ENCODE measurements at places on chromosomes 4 and X.

- DNase-seq = no peak
Measured at GRCh38 chr4:169063441-169063840, 53.4 kb upstream of the CBR4 start.

- no peak for DNase-seq
Measured at GRCh38 chr4:10223782-10224181, 107.2 kb upstream of the WDR1 start.

GRCh38 chr4:160235285-160235684 is 1132.4 kb downstream of the RAPGEF2 start:
- DNase-seq = no peak

- DNase-seq = peak; percentile 54
Measured at GRCh38 chr4:83548151-83548905, 12.4 kb downstream of the GPAT3 start.

- no peak for DNase-seq
Measured at GRCh38 chr4:186598686-186599085, 43.3 kb upstream of the MTNR1A start.

DNA sequence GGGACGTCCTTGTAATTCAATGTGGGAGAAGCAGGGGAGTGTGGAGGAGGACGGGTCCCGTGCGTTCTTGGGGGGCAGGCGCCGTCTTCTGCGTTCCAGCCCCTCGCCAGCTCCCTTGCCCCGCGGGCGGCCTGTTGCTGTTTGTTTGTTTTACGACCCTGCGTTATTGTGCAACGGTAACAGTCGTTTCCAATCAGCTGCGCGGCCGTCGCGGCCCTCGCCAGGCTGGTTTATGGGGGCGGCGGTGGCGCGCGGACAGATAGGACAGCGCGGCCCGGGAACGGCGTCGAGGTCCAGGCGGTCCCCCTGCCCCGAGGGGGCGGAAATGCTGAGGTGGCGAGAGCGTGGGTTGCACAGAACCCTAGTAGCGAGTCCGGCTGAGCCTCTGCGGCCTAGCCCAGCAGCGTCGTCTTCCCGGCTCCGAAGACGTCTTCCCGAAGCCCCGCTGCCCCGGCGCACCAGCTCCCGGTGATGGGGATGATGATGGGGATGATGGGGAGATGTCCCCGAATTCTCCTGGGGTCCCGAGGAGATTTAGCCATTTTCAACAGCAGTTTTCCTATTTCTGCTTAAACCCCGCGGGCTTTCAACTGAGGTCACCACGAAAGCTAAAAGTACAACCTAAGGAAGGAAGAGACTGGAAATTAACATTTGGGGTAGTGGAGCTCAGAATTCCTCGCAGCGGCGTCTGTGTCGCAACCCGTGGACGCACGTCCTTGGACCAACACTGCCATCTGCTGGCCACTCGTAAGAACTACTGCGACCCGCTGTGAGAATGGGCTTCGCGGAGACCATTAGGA is 4.8 kb downstream of the PDGFRA start:
- DNase-seq = peak; percentile 50

DNA sequence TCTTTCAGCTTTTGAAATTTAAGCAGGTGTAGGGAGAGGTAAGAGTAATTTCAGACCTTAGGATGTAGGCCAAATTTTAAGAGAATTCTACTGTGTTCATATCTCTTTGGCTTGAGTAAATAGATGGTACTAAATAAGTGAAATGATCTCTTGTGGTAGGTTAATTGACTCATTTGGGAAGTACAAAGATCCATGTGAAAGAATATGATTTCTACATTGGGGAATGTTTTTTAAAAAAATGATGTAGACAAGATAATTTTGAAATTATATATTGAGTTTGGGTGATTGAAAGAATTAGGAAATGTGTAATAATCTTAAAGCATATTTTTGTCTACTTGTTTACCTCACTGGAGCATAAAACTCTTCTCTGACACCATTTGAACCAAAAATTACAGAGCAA is 35.6 kb downstream of the RAPGEF2 start:
- no peak for DNase-seq

GRCh38 chr4:65007841-65008439 is 598.7 kb upstream of the TECRL start:
- DNase-seq = no peak

- DNase-seq = no peak
Measured at GRCh38 chr4:69658133-69658532, 5.1 kb upstream of the UGT2A1 start.

DNA sequence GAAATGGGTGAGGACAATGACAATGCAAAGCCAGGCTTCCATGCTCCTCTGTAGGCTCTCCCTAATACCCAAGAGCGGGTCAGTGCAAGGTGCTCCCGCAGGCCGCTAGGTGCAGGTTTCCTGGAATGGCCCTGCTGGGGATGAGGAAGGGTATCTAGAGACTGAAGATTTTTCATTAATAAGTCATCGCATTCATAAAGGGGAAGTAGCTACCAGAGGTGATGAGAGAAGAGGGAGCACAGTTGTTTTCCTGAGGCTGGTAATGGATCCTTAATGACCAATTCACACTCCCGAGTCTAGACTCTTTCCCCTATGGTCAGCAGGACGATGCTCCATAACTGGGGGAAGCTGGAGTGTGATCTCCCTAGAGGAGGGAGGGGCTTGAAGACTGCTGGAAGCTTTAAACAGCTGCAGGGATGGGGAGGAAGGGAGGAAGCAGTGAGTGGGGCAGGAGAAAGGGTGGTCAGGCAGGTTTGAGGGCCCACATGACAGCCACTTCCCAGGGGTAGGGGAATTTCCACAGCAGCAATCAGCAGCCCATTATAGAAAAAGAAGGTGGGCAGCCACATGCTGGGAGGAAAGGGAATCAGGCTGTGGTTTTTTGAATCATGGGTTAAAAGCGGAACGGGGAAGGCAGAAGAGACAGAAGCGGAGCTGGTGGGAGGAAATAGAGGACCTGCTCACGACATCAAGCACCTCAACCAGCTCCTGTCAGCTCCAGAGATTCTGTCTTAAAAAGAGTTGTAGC is 10.2 kb upstream of the ATP6AP2 start:
- peak; percentile 4 for DNase-seq

- no peak for DNase-seq
Measured at GRCh38 chr4:65552057-65552456, 118.2 kb downstream of the EPHA5 start.

DNA sequence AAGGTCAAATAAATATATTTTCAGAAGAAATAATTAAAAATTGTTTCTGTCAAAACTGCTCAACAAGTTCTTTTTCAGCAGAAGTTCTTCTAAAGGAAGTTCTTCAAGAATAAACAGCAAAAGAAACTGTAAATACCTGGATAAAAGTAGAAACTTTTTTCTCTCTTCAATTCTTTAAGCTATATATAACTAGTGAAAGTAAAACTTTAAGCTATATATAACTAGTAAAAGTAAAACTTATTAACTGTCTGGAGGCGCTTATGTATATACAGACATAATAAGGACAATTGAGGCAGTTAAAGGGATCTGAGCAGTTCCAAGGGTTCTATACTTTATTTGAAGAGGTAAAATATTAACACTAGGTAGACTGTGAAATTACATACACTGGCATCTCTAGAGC is 126.9 kb downstream of the LRBA start:
- DNase-seq = no peak

DNA sequence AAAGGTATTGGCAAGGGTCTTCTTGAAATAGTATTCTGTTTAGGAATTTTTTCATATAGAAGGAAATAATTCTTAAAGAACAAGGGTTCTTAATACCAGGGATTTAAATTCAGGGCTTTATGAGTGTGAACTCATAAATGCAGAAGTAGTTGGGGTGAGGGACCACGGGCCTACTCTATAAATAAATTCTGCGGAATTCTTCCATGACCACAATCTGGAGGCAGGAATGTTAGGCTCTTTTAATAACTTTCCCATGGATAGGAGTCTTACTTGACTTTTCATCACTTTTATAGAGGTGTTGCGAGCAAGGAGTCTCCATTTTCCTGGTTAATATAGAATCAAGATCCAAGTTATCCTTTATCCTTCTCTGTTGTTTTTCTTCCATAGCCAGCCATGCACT is 76.7 kb upstream of the SLC4A4 start:
- DNase-seq = no peak

DNA sequence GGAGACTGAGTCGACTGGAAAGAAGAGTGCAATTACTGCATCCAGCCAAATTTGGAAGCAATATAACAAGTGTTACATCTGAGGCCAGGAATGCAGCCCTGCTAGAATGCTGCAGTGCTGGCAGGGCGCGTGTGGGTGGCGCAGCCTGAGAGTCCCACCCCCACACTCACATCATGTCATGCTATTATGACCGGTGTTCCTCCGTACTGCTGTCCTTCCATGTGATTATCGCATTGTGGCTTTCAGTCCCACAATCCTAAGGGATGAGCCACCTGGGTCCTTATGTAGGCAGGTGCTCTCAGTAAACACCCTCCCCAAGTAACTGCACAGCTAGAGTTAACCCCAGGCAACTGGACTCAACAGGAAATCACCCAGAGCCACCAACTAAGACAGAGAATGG is 122.6 kb upstream of the CPEB2 start:
- no peak for DNase-seq

DNA sequence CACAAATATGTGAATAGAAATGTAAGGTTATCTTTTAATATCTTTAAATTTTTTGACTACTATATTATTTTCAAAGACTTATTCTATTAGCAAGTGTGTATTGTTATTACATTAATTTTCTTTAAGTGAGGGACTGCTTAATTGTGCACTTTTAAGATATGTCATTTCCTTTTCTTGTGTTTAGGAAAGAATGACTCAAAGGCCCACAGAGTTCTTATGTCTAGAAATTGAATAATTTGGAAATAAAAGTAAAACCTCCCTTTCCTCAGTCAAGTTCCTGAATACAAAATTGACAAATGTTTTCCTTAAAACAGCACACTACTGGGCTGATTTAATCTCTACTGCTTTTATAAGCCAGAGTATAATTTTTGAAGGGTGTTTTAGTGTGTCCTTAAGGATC is 169.7 kb downstream of the TMEM47 start:
- DNase-seq = no peak

GRCh38 chr4:21450331-21450730 is 498.2 kb downstream of the KCNIP4 start:
- no peak for DNase-seq

DNA sequence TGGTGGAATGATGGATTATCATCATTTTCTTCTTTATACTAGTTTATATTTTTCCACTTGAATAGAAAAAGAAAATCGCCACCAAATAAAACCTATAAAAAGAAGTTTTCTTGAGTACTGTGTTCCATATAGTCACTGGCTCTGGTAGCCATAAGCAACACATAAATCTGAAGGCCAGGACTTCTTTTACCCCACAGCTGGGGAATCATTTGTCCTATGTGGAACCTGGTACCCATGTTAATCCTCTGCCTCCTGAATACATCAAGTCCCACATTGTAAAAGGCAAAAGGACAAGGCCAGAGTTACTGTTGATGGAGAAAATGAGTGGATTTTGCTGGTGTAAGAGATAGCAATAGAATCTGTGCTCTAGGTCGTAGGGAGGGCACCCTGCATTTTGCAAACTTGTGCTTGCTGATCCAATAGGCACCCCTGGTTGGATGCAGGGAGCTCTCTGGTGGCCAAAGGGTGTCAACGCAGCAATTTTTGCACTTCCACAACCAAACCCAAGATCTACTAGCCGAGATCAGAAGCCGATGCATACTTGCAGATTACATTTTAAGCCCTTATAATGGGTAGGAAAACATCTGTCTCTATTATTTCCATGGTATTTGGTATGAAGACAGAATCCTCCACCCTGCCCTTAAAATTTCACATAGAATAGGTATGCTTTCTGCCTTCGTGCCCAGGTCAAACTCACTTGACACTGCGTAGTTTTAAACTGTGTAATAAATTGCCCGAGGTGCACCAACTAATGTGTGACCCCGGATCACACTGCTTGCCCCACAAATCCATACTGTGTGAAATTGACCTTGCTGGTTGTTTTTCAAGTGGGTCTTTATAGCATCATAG is 146.2 kb upstream of the SCML1 start:
- DNase-seq = no peak

- no peak for DNase-seq
Measured at GRCh38 chr4:152246659-152247058, 289.2 kb downstream of the FBXW7 start.

- no peak for DNase-seq
Measured at GRCh38 chr4:185755451-185755850, 56.5 kb downstream of the SORBS2 start.

GRCh38 chrX:136065044-136065671 is 79.9 kb downstream of the SLC9A6 start:
- no peak for DNase-seq

- no peak for DNase-seq
Measured at GRCh38 chr4:125649452-125649851, 334.7 kb downstream of the FAT4 start.
